Upper lobe of right lung (tissue), 1 donor: ENCODE measurements at places on chromosomes 3 and 15. TPM values are rescaled to one million over a fixed set of nuclear protein-coding genes. Genes with fewer than 3 reads are reported as not detected.

DNA sequence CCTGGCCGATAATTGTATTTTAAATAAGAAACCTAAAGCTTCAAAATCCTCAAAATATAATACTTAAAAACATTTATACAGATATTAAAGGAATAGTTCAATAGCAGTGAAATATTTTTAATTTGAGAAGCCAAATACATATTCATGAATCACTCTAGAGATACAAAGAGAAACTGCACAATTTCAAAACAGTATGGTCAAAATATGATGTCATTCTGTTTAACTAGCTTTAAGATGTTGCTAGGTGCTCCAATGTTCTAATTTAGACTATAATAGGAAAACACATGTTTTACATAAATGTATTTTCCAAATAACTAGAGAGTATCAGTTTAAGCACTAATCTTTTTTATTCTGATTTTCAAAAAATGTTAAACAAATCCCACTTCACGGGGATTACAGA lies 10.3 kb upstream of the NRROS start:
- H3K27ac ChIP-seq, result no peak overlapping the region
- peaks cover 17% of the 10 kb centered on the region for H3K4me1 ChIP-seq
- no peaks in the 10 kb centered on the region for H3K27me3 ChIP-seq
- no peaks in the 10 kb centered on the region for H3K36me3 ChIP-seq
- no peak for DNase-seq

DNA sequence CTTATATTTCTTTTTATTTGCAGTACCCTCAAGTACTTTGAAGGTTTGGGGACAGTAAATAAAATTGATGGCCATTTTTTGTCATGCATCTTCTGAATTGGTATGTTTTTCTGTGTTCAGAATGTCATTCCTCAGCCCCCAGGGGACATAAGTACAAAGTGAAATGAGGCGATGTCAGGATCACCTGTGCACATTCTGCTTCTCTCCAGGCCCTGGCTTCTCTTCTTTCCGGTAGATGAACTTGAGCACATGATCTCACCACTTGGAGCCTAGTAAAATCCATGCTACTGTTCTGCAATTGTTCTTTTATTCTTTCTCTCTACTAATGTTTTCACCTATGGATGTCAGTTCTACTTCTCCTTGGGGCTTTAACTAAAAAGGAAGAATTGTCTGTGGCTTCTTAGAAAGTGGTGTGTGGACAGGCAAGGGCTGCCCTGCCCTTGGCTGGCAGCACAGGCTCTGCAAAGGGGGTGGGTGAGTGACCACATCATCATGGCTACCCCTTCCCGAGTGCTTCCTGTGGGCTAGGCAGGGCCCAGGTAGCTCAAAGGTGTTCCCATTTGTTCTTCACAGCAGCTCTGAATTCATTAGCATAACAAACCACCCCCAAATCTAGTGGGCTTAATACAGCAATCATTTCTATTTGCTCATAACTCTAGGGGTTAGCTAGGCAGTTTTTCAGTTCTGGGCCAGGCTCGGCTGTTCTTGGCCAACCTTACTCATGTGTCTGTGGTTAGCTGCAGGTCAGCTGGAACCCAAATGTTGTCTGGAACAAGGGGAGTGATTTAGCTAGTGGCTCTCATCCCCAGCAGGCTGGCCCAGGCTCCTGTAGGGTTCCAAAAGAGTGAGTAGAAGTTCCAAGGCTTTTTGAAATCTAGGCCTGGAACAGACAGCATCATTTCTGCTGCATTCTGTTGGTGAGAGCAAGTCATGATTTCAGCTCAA lies 154.0 kb upstream of the CTDSPL start:
- H3K4me3 ChIP-seq, result no peak overlapping the region
- H3K27ac ChIP-seq, result peak overlapping the region; percentile 61
- H3K4me1 ChIP-seq, result peaks cover 40% of the 10 kb centered on the region
- no peaks in the 10 kb centered on the region for H3K27me3 ChIP-seq

Gene WDR49
- 1.2 TPM for total RNA-seq

DNA sequence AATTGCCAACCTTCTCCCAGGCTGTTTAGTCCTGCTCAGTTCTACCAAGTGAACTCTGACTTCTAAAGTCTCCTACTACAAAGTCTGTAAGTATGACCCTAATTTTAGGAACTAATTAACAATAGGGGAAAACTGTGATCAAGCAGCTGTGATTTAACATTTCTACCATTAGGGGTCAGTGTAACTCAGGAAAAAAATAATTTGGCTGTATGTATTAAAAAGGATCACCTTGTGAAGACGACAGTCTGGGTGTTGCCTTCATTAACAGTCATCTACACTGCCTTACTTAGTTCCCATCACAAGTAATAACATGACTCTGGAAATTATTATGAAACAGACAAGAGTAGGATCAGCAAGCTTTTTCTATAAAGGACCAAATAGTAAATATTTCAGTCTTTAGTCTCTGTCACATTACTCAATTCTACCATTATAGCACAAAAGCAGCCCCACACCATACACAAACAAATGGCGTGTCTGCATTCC lies 4.2 kb upstream of the NPHP3 start:
- DNase-seq, result no peak
- no peak overlapping the region for H3K4me3 ChIP-seq
- H3K4me1 ChIP-seq, result peaks cover 10% of the 10 kb centered on the region
- no peaks in the 10 kb centered on the region for H3K36me3 ChIP-seq

DNA sequence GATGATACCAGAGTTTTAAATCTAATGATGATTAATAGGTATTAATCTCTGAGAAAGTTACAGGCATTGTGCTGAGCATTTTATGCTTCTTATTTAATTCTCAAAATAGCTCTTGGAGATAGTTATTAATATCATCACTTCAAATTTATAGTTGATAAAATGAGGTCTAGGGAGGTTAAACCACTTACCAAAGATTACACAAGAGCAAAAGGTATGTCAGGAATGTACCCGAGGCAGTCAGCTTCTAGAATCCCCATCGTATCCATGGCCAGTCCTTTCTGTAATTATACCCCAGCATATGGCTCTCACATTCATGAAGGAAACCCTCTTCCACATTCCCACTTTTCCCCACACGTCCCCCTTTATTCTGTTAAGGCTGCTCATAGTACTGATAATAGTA lies 421.3 kb downstream of the PYDC2 start:
- no peak for DNase-seq
- H3K27ac ChIP-seq, result no peak overlapping the region
- H3K36me3 ChIP-seq, result no peaks in the 10 kb centered on the region
- no peak overlapping the region for H3K4me3 ChIP-seq
- no peaks in the 10 kb centered on the region for H3K27me3 ChIP-seq

Gene MYO5C
- total RNA-seq, result 80.0 TPM

Gene PLA2G4E
- 1.5 TPM for total RNA-seq

GRCh38 chr15:39495871-39496840 lies 84.7 kb upstream of the THBS1 start:
- no peak overlapping the region for H3K27ac ChIP-seq

DNA sequence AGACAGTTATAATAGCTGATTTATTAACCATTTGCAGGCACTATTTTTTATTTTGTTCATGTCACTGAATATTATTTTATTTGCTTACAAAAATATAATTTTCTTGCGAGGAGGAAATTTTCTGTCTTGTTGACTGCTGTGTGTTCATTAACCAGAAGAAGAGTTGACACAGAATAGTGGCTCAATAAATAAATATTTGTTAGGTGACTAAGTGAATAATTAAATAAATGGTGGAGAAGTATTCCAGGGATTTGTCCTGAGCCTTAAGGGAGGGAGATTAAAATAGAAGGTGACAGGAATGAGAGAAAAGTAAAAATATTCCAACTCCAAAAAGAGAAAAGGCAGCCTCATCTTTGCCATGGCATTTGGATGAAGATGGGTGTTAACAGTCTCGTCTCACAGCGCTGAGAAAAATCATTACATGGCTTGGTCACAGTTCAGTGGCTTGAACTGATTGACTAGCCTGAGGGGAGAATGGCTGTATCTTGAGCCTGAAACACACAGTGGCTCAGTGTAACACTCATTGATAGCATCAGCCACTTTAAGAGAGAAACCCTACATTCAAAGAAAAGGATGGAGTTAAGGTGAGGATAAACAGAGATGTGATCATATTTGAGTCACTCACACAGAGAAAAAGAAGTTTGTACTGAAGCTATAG lies 449.9 kb upstream of the NAALADL2 start:
- H3K36me3 ChIP-seq, result no peaks in the 10 kb centered on the region
- no peak overlapping the region for H3K4me3 ChIP-seq
- no peaks in the 10 kb centered on the region for H3K27me3 ChIP-seq
- H3K4me1 ChIP-seq, result no peaks in the 10 kb centered on the region
- DNase-seq, result no peak
